ENCODE measurements at places on chromosomes 4 and X. TPM values are rescaled to one million over a fixed set of nuclear protein-coding genes. Genes with fewer than 3 reads are reported as not detected.

Gene SPANXN4
- total RNA-seq: not detected

Gene BMPR1B
- total RNA-seq: 3.8 TPM

Gene FAT4
- 16.8 TPM for total RNA-seq

Gene KLHL4
- 0.21 TPM for total RNA-seq

Gene FRMD7
- not detected for total RNA-seq

Gene ASMT
- 37.5 TPM for total RNA-seq

Gene TMPRSS11F
- not detected for total RNA-seq

Gene GAGE13
- total RNA-seq: not detected

Gene RIBC1
- total RNA-seq: not detected

GRCh38 chrX:40457406-40457805 lies 123.4 kb upstream of the ATP6AP2 start:
- DNase-seq: no peak

GRCh38 chrX:148867596-148867995 lies 367.2 kb downstream of the AFF2 start:
- DNase-seq: no peak

- no peak for DNase-seq
These were observed 28.9 kb upstream of the ACSL1 start for GRCh38 chr4:184854673-184855072.

GRCh38 chr4:149353241-149353640 lies 462.4 kb downstream of the IQCM start:
- no peak for DNase-seq

- DNase-seq: no peak
These were observed 459.0 kb upstream of the NR3C2 start for GRCh38 chr4:148901075-148901705.

GRCh38 chr4:24070117-24070516 lies 180.3 kb upstream of the PPARGC1A start:
- no peak for DNase-seq

DNA sequence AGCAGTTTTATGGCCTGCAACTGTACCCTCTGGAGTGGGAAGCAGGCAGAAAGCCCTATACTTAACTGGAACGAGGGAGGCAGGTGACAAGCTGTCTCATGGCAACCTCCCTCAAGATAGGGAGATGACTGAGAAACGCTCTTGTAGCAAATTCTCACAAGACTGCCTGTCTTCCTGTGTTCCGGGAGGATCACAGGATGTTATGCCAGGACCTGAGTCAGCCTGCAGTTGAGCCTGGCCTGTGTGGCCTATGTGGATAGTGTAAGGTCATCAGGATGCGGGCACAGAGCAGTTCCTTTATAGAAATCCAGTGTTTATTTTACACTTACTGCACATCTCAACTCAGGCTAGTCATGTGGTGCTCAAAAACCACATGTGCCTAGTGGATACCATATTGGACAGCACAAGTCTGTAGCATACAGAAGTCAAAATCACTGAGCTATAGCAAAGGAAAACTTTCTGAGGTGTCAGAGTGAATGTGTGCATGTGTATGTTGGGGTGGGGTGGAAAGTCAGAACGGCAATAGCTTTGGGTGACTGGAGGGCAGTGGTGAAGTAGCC lies 25.2 kb downstream of the TAF7L start:
- DNase-seq: no peak

GRCh38 chrX:75746891-75747639 lies 38.0 kb downstream of the MAGEE2 start:
- DNase-seq: no peak

- peak; percentile 63 for DNase-seq
These were observed 58.4 kb downstream of the AMELX start for GRCh38 chrX:11351375-11352295.

GRCh38 chrX:28649541-28649940 lies 62.3 kb downstream of the IL1RAPL1 start:
- DNase-seq: no peak

- DNase-seq: no peak
These were observed 45.0 kb upstream of the ITM2A start for GRCh38 chrX:79412166-79412565.

- no peak for DNase-seq
These were observed 1390.5 kb upstream of the TENM3 start for GRCh38 chr4:180852738-180853137.

GRCh38 chr4:139857021-139857420 lies 191.4 kb downstream of the MGST2 start:
- DNase-seq: no peak

DNA sequence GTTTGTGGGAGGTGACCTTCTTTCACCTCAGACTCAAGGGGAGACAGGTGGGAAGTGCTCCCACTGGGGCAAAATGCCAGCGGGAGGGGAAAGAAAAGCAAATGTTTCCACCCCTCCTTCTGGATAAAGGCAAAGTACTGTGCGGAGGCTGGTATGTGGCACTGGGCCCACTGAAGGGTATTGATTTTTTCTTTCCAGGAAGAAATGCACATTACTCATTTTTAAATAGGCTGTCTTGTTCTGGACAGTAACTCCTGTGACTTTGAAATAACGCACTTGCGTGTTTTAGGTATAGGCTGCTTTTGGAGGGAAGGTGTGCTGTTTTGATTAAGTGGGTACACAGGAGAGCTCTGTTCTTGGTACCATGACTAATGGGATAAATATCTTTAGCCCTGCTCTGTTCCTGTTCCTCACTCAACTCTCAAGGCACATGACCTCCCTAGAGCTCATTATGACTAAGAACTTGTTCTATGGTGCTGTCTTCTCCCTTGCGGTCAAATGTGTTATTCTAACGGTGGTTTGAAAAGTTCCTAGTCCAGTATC lies 40.7 kb upstream of the MBTPS2 start:
- DNase-seq: no peak

DNA sequence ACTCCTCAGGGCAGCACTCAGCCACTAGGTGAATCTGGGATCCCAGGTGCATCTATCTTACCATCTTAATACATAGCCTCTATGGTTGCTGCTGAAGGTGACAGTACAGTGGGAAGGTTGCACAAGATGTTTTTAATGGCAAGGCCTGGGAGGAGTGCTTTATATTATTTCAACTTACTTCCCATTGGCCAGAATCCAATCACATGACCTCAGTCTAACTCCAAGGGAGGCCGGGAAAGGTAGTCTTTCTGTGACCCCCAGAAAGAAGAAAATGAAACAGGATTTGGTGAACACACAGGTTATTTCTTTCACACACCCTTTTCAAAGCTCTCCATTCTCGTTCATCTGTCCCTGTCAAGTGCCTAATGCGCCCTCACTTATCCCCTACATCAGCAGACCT lies 189.1 kb upstream of the ATP6AP2 start:
- no peak for DNase-seq

GRCh38 chrX:120380699-120381098 lies 18.8 kb downstream of the ATP1B4 start:
- no peak for DNase-seq

DNA sequence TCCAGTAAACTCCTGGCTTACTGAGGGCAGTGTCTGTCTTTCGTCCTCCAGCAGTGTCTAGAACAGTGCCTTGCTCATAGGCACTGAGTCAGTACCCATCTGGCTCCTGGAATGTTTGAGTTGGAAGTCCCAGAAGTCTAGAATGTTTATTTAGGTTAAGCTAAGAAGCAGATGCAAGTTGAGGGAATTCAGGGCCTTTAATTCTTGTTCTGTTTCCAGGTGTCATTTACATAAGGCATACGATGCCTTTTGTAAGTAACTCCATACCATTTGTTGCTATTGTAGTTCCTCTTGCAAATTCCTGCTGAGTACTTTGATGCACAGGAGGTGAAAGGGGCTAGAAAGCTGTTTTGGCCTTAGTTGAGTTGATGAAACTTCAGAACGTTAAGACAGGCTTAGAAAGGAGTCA lies 22.2 kb downstream of the ARHGAP10 start:
- no peak for DNase-seq

- no peak for DNase-seq
These were observed 65.4 kb downstream of the APBB2 start for GRCh38 chr4:41148931-41149330.

DNA sequence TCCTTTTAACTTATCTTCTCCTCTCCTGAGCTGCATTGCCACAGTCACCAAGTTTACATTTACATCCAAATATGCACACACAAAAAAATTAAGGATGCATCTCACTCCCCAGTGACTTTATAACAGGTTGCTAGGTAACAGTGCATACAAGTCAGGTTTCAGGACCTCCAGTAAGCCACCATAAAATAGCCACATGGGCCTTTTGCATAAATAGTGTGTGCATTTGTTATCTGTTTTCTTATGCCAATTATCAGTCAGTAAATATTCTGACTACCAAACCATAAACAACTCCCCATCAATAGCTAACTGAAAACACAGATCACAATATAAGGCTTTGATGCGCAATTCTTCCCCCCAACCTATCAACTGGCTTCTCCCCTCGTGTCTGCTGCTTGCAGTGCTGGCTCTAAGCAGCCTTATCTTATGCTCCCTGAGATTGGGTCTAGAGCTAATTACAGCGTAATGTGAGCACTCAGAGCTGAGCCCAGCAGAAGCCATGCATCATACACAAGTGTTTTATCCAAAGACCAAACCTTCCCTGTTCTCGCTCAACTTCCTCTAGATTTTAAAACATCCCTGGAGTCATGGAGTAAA lies 55.4 kb downstream of the ZNF827 start:
- no peak for DNase-seq

- DNase-seq: no peak
These were observed 1.0 kb downstream of the POF1B start for GRCh38 chrX:85378461-85378860.

GRCh38 chr4:124958847-124959246 lies 246.3 kb upstream of the ANKRD50 start:
- no peak for DNase-seq

DNA sequence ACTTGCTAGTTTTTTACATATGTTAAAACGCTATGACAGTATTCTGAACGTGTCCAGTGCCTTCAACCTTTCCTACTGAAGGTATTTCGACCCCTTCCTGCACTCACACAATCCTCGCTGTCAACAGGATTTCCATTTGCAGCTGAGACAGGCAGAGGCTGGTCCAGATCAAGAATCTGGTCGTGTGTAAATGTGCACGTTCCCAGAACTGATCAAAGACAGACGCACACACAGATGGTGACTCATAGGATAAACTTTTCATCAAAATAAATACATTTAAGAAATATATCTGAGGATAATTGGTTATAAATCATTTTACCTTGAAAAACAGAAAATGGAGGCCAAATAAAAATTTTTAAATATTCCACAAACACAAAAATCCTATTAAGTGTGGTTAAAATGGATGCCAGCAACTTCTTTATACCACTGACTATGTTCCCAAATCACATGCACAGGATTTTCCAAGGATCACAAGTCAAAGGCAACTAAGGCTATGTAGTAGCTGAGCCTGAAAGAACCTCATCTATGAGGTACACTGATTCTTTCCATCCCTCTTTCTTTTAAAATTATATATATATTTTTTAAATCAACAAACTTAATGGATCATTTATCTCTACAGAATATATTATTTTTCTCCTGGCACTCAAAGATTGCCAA lies 85.9 kb downstream of the RNF150 start:
- no peak for DNase-seq

All from ascending aorta (tissue), 2 donors.